ENCODE measurements at places on chromosomes 3 and 15.

DNA sequence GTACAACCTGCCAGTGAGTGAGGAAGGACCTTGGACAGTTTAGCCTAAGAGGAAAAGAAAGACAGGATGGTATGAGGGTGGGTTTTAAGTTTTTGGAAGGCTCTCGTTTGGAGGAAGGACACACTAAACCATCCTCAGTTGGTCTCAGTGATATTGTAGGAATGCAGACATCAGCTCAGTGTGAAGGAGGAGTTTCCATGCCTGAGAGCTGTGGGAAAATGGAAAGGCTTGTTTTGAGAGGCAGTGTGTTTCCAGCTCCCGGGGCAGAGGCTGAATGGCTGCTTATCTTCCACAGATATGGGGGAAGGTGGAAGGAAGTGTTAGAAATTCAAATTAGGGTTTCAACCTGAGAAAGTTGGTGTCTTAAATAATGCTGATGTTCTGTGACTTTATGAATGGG is 89.6 kb upstream of the MYZAP start:
- DNase-seq: no peak

- DNase-seq: no peak
Measured at GRCh38 chr15:85003593-85004312, 22.1 kb downstream of the PDE8A start.

DNA sequence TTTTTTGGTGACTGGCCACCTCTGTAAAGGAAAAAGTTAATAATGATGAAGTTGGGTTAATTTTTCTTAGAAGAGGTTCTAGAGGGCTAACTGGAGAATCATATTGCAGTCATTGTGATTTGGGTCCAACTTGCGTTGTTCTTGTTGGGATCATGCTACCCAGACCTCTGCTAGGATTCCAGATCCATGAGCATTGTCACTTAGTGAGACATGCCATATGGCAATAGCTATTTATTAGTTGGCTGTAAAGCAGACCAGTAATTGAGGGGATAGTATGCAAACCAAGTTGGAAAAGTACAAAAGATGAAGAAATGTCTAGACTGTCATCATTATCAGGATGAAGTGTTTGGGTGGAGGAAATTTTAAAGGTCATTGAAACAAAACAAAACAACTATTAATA is 30.7 kb upstream of the P2RY12 start:
- DNase-seq: no peak

- no peak for DNase-seq
Measured at GRCh38 chr15:43314171-43314570, 16.2 kb downstream of the LCMT2 start.

GRCh38 chr15:95610945-95611344 is 719.6 kb upstream of the NR2F2 start:
- DNase-seq: no peak

DNA sequence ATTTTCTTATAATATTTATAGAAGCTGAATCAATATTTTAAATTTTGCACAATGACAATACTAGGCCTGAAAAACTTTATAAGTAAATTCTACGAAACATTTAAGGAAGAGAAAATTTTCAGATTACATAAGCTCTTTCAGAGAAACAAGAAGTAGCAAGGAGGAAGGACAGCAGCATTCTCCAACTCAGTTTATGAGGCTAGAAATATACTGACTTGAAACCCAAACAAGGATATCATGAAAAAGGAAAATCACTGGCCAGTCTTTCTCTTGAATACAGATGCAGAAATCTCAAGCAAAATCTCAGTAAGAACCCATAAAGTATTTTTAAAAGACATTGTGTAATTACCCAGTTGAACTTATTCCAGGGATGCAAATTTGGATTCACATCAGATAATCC is 121.3 kb downstream of the STAC start:
- no peak for DNase-seq

DNA sequence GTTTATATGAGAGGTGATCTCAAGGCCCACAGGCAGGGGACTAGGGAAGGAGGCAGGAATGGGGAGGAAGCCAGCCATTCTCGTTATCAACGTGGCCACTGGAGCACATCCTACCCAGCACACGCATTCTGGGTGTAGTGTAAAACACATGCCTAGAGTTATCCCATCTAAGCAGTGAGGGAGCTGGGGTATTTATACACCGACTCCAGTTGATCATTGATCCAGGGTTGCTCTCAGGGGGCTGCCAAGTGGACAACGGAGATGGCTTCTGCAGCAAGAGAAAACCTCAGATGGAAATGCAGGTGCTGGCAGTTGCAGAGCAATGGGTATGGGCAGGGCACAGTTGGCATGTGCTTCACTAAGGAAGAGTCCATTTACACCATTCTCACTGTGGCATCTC is 30.4 kb upstream of the SYNM start:
- DNase-seq: no peak

GRCh38 chr3:113104357-113105092 is 106.8 kb upstream of the BOC start:
- no peak for DNase-seq

- no peak for DNase-seq
Measured at GRCh38 chr3:53174346-53175250, 13.6 kb downstream of the PRKCD start.

- DNase-seq: no peak
Measured at GRCh38 chr3:135736740-135737139, 228.8 kb upstream of the PPP2R3A start.

GRCh38 chr15:79994615-79995014 is 23.6 kb upstream of the BCL2A1 start:
- DNase-seq: no peak

GRCh38 chr3:22947851-22948250 is 255.3 kb upstream of the UBE2E2 start:
- DNase-seq: no peak

GRCh38 chr3:39592311-39593050 is 125.0 kb downstream of the MOBP start:
- DNase-seq: no peak

- no peak for DNase-seq
Measured at GRCh38 chr3:44762170-44762677, 630 bp downstream of the KIF15 start.

DNA sequence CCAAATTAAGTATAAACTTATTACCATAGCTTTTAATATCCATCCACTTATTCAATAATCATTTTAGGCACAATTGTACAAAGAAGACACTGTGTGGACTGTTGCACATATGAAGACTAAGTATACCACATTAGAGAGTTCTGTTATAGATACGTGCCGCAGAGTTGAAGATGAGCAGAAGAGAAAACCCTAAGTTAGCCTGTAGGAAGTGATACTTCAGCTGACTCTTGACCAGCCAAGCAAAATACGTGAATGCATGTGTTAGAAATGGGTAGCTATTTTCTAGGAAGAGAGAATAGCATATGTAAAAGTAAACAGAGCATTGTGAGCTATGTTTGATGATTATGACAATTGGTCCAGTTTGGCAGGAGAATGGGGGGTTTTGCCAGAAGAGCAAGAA is 272.0 kb upstream of the ATP11B start:
- no peak for DNase-seq

DNA sequence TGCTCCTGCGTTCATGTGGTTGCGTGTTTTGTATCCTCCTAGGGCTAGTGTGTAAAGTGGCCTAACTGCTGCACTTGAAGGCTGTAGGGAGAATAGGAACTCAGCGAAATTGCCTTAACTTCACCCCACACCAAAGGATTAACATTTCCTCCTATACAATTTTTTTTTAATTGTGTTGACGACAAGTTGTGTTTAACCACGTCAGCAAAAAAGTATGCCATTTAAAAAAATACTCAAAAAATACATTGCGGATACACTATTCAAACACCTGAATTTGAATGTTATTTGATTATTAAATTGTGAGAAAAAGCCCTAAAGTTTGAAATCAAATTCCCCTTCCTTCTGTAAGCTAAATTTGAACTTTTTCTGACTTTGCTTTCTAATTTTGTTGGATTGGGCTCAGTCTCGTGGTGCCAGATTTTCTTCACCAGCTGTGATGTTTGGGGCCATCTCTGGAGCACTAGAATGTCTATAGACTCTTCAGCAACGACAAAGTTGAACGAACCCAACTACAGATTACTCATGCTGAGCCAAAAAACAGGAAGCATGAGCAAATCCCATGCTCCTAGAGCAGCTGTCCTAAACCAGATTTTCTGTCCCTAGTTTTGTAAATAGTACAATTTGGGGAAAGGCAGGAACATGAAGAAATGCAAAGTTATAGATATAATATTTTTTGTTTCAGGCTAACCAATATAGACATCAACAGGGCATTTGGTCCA is 8.1 kb upstream of the SLC9A9 start:
- no peak for DNase-seq

GRCh38 chr3:152760024-152760563 is 74.8 kb upstream of the P2RY1 start:
- no peak for DNase-seq

DNA sequence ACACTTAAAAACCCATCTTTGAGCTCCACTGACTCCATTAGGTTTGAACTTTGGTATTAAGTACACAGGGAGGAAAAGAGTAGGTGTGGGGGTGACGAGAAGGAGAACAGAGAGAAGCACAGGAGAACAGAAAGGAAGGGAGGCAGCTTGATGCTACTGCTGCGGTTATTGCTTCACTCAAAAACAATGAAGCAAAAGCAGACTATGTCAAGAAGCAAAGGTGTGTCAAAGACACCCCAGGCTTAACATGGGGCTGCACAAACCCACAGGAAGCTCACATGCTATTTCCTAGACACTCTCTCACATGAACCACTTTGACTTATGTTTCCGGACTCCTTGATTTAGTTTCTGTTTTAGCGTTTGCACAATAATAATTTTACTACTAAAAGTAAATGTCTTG is 961.0 kb upstream of the CFAP20DC start:
- DNase-seq: peak; percentile 10

- DNase-seq: no peak
Measured at GRCh38 chr3:123331651-123332050, 117.2 kb downstream of the ADCY5 start.

DNA sequence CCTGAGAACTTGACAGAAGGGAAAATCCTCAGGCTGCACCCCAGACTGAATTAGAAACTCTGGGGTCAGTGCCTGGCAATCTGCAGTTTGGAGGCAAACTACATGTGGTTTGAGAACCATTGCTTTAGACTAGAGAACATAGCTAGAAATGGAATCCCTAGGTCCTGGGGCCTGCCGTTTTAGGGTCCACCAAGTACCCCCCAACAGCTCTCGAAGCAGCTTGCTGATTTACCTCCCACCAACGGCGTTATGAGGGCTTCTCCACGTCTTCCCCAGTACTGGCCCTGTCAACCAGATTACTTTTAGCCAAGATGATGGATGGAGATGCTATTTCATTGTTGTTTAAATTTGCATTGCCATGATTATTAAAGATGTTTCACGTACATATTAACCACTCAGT is 272.5 kb downstream of the XXYLT1 start:
- no peak for DNase-seq

DNA sequence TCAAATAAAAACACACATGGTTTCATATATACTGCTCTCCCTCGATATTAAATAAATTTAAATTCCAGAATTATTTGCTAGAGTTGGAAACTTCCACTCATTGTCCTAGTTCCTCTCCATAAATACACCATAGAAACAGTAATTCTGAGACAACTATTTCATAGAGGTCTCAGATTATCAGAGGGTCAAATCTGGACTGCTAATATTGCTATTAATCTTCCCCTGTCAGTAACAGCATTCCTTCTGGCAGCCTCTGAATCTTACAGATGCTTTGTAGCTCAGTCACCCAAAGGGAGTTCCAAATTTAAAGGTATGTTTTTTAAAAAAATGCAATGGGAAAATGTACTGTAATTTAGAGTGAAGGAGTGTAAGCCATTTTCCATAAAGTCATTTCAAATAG is 428.8 kb downstream of the PYDC2 start:
- no peak for DNase-seq

DNA sequence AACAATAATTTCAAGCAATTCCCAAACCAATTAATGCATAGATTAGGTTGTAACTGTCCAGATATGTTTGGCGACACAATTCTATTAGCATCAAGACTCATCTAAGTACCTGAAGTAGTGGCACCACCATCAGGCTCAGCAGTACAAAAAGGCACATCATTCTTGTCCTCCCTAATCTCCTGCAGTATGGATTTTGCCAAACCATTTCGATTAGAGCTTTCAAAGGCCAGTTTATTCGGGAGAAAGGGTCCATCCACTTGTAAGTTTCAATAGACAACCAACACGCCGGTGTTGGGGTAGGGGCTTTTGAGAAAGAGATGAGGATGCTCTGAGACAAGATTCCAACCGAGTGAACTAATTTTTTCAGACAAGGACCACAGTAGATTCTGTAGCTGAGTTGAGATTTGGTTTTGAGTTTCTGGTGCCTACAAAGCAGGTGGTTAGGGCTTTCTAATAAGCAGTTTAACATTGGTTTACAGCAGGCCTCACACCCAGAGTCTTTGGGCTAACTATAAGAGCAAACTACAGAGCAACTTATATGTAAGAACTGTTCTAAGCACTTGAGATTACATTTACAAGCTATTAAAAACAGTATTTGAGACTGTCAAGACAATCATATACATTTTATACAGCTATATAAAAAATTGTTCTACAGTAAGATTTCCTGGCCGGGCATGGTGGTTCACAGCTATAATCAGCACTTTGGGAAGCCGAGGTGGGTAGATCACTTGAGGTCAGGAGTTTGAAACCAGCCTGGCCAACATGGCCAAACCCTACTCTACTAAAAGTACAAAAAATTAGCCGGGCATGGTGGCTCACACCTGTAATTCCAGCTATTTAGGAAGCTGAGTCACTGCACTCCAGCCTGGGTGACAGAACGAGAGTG is 4.5 kb downstream of the RPL22L1 start:
- DNase-seq: no peak

DNA sequence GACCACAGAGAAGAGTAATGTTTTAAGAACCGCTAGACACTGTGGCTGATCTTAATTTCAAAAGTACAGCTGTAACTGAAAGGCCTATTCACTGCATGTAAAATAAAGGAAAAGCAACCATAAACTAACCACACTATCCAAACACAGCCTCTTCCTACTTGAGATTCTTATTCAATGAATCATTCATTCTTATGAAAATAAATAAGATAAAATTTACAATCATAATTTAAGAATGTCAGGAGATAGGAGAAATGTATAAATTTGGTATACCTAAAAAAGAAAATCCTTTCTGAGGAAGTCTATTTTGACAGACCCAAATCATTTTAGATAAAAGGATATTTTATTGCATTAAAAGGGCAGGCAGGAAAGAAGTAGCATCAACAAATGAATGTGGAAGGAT is 533.5 kb upstream of the ZNF385D start:
- no peak for DNase-seq

- no peak for DNase-seq
Measured at GRCh38 chr3:101154401-101154800, 161.2 kb upstream of the ABI3BP start.

GRCh38 chr15:49225572-49226281 is 55.7 kb downstream of the GALK2 start:
- no peak for DNase-seq

- DNase-seq: no peak
Measured at GRCh38 chr3:149653564-149653963, 4.3 kb downstream of the WWTR1 start.

DNA sequence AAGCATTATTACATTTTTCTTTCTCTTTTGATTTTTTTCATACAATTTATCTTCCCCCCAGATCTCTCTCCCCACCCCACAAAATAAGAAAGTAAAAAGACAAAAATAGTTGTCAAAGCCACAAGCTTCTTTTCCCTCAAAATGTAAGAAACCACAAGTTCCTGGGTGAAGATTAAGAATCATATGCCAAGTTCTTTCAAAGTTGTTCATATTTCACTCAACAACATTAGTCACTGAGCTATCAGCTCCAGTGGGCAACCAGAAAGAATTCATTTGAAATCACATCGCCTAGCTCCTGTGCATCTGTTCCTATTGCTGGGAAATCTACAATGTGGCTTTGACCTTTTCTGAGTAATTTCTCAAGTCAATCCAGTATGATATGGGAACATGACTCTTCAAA is 681.6 kb upstream of the ARPP21 start:
- no peak for DNase-seq

GRCh38 chr3:30751610-30752299 is 142.7 kb downstream of the GADL1 start:
- peak; percentile 10 for DNase-seq

Data from activated T-helper 1 cell treated with anti-CD3 and anti-CD28 coated beads, Interleukin-2, amount 50 U/mL, for 16 hours (primary cell).